ENCODE measurements at places on chromosomes 5 and 9.

- no peak for DNase-seq
Observed at GRCh38 chr5:67515020-67515689, 318.6 kb upstream of the CD180 start.

DNA sequence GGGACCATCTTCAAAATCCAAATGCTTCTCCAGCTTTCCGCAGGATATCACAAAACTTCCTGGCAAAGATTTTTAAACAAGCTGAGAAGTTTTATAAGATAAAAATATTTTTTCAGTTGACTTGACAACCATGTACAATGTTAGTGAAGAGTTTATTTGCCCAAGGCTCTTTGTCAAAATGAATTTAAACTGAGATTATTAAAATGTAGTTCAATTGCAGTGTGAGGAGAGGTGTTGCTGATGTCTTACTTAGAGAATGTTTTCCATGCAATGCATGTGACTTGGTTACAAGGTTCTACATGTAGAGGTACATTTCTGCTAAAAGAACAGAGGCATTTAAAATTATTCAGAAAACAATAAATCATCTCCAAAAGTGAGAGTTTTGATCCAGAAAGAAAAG, 131.4 kb upstream of the MINAR2 start:
- no peak for DNase-seq

DNA sequence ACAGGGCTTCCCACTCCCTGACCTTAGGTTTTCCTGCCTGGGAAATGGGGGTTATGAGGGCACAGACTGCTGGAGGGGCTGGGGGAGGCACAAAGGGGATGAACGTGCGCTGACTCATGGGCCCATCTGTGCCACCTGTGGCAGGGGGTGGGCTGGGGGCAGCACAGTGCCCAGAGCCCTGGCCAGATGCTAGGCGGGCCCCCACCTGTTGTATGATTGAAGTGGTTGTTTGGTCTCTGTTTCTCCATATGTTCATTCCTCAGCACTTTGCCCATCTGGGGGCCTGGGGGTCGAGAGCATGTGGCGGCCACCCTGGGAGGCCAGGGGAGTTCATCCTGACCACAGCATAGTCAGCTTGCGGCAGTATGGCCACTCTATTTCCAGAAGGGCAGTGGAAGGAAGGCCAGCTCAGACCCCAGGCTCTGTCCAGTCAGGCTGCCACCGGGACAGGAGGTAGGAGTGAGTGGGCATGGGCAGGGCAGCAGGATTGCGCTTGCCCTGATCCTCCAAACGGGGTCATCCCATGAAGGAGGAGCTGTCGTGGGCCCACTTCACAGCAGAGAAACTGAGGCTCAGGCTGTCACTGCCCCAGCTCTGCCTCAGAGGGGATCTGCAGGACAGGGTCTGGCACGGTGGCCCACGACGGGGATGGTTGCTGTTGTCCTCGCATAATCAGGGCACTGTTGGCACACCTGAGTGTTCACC, 841 bp upstream of the NINJ1 start:
- DNase-seq, result no peak

DNA sequence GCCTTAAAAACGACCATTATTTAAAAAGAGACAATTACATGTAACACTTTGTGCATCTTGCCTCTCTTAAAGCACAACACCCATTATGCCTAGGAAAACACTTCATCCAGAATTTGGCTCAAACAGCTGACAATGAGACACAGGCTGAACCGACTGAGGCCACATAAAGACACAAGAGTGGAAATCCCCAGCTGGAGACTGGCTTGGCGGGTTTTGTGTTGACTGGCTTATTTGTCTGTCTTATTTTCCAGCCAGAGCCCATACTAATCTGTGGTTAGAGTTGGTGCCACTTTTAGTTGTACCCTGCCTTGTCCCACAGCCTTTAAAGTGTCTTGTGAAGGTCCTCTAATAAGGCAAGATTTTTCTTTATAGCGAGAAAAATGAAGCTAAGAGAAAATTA, 21.2 kb downstream of the TRIM14 start:
- DNase-seq, result peak; percentile 72

- DNase-seq, result no peak
Observed at GRCh38 chr9:116285320-116285719, 131.7 kb downstream of the PAPPA start.

DNA sequence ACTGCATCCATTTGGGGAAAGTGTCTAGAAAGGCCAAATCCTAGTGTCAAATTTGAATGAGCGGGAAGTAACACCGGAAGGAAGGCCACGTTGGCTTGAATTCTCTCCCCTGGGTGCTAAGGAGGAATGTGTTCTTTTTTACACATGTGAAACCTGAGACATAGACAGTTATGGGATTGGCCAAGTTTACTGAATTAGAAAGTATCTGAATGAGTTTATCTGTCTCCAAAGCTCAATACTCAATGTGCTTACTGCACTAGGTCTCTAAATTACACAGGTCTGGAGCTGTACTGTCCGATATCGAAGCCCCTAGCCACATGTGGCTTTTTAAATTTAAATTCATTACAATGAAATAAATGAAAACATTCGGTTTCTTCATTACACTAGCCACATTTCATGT, 6.0 kb downstream of the DMRT1 start:
- DNase-seq, result no peak

DNA sequence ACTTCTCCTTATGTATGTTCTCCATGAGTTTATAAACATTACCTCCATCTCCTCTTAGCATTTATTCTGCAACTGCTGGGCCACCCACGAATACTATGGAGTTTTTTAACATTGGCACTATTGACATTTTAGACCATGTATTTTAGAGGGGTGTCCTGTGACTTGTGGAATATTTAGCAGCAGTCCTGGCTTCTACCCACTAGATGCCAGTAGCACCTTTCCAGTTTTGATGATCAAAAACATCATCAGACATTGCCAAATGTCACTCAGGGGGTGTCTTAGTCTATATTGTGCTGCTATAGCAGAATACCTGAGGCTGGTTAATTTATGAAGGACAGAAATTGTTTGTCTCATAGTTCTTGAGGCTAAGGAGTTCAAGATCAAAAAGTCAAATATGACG, 187.5 kb upstream of the RORB start:
- no peak for DNase-seq

DNA sequence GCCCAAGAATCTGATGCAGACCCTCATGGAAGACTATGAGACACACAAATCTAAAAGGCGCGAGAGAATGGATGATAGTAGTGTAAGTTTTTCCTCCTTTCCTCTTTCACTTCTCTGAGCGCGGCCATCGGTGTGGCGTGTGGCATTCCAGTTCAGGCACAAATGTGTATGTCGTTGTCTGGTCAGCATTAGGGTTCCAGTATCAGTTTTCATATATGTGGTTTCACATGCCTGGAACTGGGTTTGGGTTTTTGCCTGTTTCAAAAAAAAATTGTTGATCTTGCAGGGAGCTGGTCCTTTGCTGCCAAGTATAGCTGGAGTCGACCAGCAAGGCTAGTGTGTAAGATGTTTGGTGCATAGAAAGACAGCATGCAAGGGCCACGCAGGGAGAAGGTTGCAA, 51.5 kb downstream of the C9orf152 start:
- DNase-seq, result no peak

- no peak for DNase-seq
Observed at GRCh38 chr5:160054831-160055230, 45.9 kb downstream of the TTC1 start.

- DNase-seq, result no peak
Observed at GRCh38 chr9:98520221-98520960, 188.3 kb downstream of the GABBR2 start.

DNA sequence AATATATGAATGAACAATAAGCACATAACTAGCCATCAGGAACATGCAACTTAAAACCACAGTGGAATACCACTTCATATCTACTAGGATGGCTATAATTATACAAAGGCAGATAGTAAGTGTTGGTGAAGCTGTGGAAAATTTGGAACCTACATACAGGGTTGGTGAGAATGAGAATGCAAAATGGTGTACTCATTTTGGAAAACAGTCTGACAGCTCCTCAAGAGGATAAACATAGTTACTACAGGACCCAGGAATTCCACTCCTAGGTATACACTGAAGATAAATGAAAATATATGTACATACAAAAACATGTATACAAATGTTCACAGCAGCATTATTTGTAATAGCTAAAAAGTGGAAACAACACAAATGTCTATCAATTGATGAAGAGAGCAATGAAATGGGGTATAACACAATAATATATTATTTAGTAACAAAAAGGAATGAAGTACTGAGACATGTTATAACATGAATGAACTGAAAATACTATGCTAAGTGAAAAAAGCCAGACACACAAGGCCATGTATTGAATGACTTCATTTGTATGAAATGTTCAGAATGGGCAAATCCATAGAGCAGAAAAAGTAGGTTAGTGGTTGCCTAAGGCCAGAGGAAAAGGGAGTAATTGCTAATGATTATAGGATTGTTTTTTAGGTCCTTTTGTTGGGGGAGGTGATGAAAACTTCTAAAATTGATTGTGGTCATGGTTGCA, 31.2 kb upstream of the CDK5RAP2 start:
- no peak for DNase-seq

DNA sequence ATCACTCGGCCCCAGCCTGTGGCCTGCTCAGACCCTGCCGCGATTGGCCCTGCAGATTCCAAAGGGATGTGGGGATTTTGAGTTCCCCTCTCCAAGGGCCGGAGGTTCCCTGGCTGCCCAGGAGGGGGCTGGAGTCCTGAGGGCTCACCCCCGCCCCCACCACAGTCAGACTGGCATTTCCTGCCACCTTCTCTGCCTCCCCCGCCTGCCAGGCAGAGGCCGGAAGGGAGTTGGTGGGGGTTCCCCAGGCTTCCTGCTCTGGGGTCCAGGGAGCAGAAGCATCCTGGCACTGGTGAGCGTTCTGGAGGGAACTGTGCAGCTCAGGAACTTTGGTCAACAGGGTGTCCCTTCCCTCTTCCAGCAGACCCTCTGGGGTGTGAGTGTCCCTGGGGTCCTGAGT, 70.6 kb downstream of the RXRA start:
- DNase-seq, result no peak

GRCh38 chr5:169721771-169722170, 84.7 kb downstream of the DOCK2 start:
- DNase-seq, result no peak

GRCh38 chr9:127423476-127423933, 677 bp upstream of the ZNF79 start:
- DNase-seq, result no peak

- DNase-seq, result no peak
Observed at GRCh38 chr9:33472881-33473615, 676 bp downstream of the NOL6 start.

Data from suprapubic skin (tissue), 4 donors.